Heart right ventricle (tissue), 16 donors: ENCODE measurements at places on chromosomes 2 and 18. TPM values are rescaled to one million over a fixed set of nuclear protein-coding genes. Genes with fewer than 3 reads are reported as not detected.

MYO7B gene
- 2.3 TPM for polyA plus RNA-seq

DNA sequence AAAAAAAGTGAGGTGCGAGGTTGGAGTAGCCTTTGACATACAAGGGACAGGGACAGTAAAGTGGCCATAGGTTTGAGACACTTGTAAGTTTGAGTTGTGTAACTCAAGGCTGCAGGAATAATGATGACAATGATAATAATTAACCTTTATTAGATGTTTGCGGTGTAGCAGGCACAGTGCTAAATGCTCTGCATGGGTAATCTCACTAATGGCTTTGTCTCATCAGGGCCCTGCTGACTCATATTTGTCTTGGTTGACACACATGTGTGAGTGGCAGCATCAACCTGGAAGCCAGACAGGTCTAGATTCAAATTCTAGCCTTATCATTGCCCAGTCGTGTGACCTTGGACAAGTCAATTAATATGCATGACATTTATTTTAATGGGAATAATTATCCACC is 126.2 kb downstream of the FSHR start:
- no peak for DNase-seq

GRCh38 chr18:140670-141266 is 17.6 kb upstream of the USP14 start:
- DNase-seq, result no peak

- DNase-seq, result no peak
Measured at GRCh38 chr2:100988630-100989417, 13.3 kb upstream of the RPL31 start.

DNA sequence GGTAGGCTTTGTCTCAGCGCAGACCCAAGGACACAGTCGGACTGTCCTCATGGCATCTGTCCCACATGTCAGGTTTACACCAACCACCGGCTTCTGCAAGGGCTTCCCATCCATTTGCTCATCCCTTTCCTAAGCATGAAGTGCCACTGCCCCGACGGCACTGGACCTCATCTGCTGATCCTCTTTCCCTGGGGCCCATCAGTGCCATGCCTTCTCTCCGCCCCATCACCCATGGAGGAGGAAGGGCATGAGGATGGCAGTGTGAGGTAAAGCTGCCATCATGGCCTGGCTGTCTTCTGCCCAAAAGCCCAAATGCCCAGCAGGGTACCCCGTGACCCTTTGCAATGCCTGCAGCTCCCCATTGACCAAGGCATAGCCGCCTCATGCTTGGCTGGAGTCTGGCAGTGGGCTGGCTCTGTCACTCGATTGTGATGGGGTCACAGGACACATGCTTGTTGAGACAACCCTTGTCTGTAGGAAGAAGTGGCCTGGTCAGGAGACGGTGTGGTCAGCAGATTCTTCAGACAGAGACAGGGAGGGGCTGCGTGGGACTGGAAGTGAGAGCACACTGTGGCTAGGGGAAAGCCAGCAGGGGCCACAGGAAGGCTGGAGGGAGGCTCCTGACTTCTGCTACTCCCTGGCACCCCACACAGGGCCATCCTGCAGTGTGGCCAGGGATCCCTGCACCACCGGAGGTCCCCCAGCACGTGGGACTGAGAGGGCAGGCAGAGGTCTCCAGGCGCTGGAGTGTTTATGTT is 493.7 kb upstream of the HS6ST1 start:
- no peak for DNase-seq

DNA sequence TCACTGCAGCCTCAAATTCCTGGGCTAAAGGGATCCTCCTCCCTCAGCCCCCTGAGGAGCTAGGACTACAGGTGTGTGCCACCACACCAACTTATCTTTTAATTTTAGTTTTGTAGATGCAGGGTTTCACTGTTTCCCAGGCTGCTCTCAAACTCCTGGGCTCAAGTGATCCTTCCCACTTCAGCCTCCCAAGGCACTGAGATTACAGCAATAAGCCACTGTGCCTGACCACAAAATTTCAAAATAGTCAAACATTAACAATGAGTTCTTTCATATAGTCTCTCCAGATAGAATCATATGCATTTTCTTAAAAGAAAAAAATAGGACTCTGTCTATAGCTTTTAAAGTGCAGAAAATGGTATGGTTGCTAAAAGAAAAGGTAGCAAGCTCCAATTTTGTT is 24.9 kb upstream of the PID1 start:
- DNase-seq, result no peak

- no peak for DNase-seq
Measured at GRCh38 chr2:109645412-109646184, 31.4 kb downstream of the SOWAHC start.

GRCh38 chr2:110837446-110838409 is 105.4 kb downstream of the ACOXL start:
- no peak for DNase-seq
